ENCODE measurements at places on chromosomes 12 and 14. TPM values are rescaled to one million over a fixed set of nuclear protein-coding genes. Genes with fewer than 3 reads are reported as not detected.

Gene IFNG-AS1
- not detected for total RNA-seq

Gene ZNF10
- total RNA-seq = 19.0 TPM

Gene FERMT2
- 64.2 TPM for total RNA-seq

Gene SAMD15
- 7.8 TPM for total RNA-seq

Gene PRH2
- not detected for total RNA-seq

Gene SYT1
- 19.5 TPM for total RNA-seq

Gene BHLHE41
- total RNA-seq = not detected

Gene CHFR
- total RNA-seq = 39.0 TPM

Gene PTGER2
- total RNA-seq = not detected

Gene C1R
- total RNA-seq = 4.0 TPM

GRCh38 chr12:4140581-4141301 lies 132.8 kb upstream of the CCND2 start:
- no peak for DNase-seq

GRCh38 chr12:70044167-70044566 lies 199.1 kb upstream of the CNOT2 start:
- DNase-seq = no peak

- no peak for DNase-seq
Observed at GRCh38 chr12:113325916-113326315, 9.0 kb downstream of the SLC8B1 start.

GRCh38 chr12:14841761-14842160 lies 1.6 kb downstream of the ART4 start:
- no peak for DNase-seq

- no peak for DNase-seq
Observed at GRCh38 chr14:95424529-95424928, 91.9 kb downstream of the SYNE3 start.

- no peak for DNase-seq
Observed at GRCh38 chr12:56699020-56699661, 11.1 kb upstream of the PTGES3 start.

DNA sequence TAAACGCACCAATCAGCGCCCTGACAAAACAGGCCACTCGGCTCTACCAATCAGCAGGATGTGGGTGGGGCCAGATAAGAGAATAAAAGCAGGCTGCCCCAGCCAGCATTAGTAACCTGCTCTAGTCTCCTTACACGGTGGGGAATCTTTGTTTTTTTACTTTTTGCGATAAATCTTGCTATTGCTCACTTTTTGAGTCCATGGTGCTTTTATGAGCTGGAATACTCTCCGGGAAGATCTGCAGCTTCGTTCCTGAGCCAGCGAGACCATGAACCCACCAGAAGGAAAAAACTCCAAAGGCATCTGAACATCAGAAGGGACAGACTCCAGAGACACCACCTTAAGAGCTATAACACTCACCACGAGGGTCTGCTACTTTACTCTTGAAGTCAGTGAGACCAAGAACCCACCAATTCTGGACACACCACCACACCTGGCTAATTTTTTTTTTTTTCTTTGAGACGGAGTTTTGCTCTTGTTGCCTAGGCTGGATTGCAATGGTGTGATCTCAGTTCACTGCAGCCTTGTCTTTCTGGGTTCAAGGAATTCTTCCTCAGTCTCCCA lies 6.9 kb upstream of the COPS7A start:
- no peak for DNase-seq

DNA sequence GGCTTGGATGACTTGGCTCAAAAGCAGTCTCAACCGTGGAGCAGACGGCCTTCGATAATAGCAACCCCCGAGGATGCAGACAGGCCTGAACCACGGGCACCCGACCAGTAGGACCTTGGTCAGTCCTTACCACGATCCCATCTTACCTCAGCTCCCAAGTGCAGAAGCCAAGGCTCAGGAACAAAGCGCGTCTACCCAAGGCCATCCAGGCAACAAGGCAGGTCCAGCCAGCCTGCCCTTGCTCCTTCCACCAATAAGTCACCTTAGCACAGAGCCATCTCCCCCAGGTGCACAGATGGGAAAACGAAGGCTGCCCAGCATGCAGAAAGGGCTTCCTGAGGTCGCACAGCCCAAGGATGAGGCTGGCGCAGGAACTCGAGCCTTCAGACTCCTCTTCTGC lies 77.3 kb downstream of the BCL11B start:
- no peak for DNase-seq

DNA sequence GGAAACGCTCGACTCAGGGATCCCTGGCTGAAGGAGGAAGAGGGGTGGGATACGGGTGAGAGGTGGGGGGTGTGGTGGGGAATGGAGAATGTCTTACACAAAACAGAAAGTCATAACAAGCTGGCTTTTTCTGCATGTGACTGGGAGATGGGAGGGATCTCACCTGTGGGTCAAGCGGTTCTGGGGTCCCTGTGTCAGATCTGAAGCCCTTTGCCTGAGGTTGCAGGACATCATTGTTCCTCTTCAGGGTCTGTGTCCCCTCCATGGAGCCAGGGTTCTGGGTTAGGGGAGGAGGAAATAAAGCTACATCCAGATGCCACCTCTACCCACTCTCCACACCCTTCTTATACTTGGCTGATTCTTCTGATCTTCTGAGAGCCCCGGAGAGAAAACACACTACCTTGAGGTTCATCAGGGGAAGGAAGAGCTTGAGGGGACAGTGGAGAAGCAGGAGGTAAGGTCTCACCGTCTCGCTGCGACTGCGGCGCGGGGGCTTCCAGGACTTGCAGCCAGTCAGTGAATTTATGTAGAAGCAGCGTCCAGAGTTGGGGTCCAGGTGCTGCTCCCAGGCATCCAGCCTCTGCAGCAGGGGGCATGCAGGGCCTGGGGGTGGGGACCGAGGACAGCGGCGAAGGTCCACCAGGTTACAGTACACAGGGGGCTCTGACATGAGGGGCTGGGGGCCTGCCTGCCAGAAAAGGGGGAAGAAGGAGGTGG lies 2.5 kb downstream of the ARHGAP9 start:
- DNase-seq = no peak

- no peak for DNase-seq
Observed at GRCh38 chr12:22488478-22488877, 55.9 kb downstream of the C2CD5 start.

- DNase-seq = no peak
Observed at GRCh38 chr12:32039917-32040575, 66.6 kb upstream of the BICD1 start.

DNA sequence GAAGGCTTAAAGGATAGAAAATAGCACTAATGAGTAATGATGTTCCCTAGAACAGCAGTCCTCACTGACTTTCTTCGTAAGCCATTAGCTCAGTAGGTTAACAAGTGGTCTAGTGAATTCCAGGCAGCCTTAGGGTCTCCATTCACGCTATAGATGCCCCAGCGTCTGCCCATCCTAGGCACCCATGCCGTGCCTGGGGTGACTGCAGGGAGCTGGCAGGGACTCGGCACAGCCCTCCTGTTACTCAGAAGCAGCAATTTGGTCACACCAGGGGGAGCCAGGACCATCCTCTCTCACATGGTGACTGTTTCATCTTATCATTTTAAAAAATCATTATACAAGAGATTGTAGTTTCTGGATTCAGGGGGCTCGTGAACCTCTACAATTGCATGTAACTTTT lies 66.0 kb upstream of the TRAF3 start:
- no peak for DNase-seq

DNA sequence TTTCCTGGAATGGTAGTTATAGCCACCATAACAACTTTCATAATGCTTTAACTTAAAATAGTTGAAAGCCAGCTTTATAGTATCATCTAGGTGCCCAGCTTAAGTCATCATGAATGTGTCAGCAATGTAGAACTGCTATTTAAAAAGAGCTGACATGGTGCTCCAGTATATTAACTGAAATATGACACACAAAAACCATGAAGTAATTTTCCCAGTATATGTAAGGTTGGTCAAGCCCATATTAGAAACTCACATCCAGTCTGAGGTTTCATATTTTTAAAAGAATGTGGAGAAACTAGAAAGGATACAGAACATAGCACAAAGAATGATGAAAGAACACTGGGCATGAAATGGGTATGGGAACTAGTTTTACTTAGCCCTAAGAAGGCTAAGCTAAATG lies 121.3 kb upstream of the KRAS start:
- DNase-seq = no peak

- DNase-seq = peak; percentile 39
Observed at GRCh38 chr12:117850048-117850447, 118.7 kb downstream of the KSR2 start.

- no peak for DNase-seq
Observed at GRCh38 chr12:91178139-91178561, 4.5 kb downstream of the DCN start.

- DNase-seq = no peak
Observed at GRCh38 chr14:84080944-84081343, 1449.0 kb upstream of the FLRT2 start.

DNA sequence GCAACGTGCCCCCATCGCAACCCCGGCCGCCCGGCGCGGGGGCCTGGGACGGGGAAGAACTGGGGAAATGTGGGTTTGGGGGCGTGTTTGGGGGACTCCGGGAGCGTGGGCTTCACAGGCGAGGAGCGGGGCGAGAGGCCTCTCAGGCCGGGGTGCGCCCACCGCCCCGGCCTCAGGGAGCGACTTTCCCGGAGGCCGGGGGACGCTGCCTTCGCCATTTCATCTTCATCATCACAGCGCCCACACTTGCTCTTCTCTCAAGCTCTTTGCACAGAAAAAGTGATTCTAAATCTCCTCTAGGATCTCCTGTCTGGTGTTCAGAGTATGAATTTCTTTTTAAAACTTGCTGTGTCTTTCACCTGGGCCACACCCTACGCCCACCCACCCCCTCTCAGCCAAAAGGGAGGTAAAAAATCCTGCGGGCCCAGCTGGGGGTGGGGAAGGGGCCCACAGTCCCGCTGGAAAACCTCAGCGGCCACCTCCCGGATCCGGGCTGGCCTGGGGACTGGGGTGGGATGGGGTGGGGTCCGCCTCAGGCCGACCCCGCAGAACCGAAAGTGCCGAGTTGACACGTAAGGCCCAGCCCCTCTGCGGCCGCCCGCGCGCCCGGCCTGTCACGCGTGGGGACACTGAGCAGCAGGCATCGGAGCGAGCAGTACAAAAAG lies 7.4 kb downstream of the CDKN1B start:
- no peak for DNase-seq

- DNase-seq = no peak
Observed at GRCh38 chr12:23028158-23028802, 403.3 kb downstream of the ETNK1 start.

DNA sequence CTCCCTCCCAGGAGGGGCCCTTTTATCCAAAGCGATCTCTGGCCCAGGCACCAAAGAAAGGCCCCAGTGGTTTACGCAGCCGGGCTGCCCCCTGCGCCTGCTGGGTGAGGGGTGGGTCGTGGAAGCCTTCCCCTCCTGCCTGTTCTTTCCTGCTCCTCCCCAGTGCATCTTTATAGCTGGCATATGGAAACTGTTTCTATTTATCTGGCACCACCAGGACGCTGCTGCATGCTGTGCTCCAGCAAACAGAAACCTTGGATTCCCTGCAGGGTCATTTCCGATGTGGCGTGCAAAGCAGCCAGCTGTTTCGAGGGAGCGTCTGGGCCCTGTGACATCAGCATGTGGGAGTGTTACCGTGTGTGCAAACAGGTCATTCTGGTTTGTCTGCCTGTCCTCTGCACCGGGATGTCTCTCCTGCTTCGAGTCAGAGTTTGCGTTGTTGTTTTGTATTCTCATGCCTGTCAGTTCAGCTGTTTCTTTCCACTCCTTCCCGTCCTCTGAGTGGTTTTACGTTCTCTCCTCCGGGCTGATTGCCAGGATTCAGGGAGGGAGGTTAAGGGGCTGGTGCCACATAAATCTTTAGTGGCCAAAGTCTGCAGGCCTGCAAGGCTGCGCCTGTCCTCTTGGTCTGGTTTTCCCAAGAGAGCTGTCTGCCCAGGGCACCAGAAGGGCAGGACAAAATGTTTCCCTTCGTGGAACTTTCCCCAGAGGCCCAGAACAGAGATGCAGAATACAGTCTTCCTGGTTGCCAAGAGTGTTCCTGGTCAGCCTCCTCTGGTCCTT lies 24.6 kb downstream of the TPCN1 start:
- peak; percentile 20 for DNase-seq

All from neural crest cell (in vitro differentiated cells).